ENCODE measurements at places on chromosomes 2 and 18.

DNA sequence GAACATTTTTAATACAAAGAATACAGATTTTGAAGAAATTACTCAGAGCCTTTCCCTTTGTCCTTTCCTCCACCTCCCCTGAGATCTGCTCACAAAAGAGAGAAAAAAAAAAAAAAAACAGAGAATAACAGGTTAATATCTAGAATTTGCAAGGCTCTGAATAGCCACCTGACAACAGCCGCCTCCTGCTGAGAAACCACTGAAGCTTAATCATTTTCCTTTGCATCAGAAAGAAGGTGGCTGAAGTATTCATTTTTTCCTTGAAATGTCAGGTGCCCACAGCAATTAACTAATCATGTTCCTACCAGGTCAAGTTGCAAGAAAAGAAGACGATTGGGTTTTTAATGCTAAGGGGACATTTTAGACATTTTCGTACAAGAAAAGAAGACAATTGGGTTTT lies 21.2 kb downstream of the CNTNAP5 start:
- DNase-seq = no peak

- no peak for DNase-seq
Observed at GRCh38 chr2:961786-962185, 11.1 kb downstream of the SNTG2 start.

DNA sequence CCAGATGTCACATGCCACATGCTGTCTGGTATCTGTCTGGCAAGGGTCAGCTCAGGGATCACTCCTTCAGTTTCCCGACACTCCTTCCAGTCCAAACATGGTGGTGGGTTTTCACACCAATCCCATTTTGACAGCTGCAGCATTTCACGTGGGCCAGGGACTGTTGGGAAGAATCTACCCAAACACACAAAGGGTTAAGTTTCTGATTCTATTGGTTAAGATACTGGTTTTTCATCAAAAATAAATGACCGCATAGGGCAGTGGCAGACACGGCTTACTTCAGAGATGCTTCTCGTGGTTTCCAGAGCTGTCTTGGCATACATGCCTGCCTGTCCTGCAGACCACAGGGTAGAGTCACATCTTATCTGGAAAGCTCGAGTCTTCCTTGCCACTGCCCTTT lies 79.7 kb downstream of the PSMG2 start:
- DNase-seq = no peak

DNA sequence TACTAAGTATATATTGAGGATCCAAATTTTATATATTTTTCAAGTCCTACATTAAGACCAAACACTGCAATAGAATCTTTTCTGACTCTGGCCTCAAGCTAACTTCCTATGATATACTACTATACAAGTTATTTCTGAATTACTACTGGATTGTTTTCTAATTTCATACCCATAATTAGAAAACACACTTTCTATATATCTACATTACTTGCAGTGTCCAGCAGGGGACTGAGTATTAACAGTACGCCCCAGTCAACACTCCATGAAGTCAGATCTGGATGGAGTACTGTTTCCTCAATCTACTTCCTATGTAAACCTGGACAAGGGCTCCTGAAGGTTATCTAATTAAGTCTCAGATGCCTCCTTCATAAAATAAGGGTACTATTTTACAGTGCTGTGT lies 26.5 kb downstream of the RMP24 start:
- no peak for DNase-seq

- DNase-seq = no peak
Observed at GRCh38 chr18:57054891-57055290, 92.0 kb upstream of the BOD1L2 start.

DNA sequence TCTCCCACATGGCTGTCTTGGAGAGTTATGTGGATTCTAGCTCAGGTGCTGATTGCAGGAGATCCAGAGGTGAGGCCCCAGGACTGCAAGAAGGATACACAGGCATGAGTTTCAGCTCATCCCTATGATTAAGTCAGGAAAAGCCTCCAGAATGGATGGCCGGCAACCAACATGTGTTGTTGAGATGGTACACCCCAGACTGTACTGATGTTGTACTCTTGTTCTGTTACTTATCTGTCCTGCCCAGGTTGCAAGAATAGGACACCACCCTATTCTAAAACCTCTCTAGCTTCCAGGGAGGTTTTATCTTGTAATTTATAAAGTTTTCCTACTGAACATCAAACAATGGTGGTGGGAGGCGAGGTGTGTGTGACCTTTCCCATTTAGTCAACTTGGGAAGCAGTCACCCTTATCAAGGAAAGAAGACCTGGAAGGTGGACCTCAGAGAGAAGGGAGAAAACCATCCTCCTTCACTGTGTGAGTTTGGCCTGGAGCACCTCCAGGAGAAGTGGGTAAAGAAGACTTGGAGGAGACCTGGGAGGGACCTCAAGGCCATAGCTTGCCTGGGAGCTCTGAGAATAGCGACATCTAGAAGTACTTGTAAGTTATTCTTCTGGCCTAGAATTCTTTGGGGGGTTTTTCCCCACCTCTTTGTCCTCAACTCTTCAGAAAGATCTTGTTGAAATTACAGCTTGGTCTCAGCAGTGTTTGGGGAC lies 8.6 kb downstream of the FAM124B start:
- DNase-seq = no peak

All from globus pallidus (tissue), 1 donor.